ENCODE measurements at places on chromosomes 5 and 9.

DNA sequence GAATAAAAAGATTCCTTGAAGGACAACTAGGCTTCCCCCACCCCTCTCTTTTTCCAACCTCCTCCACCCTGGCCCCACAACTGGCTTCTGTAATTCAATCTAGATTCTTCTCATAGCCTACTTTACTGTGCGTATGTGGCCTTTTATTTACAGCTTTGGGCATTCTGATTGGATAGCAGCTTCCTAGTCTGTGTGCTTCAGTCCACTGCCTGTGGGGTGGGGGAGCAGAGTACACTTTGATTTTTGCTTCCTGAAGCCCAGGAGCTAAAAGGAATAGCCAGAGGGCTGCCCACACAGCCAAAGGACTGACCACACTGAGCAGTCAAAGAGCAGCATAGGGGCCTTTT, 30.4 kb downstream of the RUSC2 start:
- no peak for DNase-seq

- DNase-seq: no peak
These were observed 122.5 kb downstream of the OXCT1 start for GRCh38 chr5:41747708-41748107.

- DNase-seq: peak; percentile 77
These were observed 57.2 kb downstream of the RFX3 start for GRCh38 chr9:3468421-3469205.

DNA sequence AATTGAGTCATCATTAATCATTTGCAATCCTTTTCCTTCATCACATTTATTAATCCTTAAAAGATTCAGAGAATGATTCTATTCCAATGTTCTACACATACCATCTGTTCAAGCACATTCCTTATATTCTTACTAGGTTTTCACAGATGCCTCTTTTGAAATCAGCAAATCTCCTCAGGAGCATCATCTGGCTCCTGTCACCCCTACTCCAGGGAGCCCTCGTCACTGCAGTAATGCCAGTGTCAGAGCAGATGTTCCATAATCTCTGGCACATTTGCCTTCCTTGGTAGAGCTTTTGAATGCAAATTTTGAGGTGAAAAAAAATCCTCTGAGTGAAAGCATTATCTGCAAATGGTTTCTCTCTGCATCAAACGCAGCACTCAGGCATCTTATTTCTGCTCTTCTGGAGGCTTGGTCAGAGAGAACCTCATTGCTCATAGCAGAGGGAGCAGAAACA, 7.6 kb upstream of the KCNV2 start:
- peak; percentile 54 for DNase-seq

DNA sequence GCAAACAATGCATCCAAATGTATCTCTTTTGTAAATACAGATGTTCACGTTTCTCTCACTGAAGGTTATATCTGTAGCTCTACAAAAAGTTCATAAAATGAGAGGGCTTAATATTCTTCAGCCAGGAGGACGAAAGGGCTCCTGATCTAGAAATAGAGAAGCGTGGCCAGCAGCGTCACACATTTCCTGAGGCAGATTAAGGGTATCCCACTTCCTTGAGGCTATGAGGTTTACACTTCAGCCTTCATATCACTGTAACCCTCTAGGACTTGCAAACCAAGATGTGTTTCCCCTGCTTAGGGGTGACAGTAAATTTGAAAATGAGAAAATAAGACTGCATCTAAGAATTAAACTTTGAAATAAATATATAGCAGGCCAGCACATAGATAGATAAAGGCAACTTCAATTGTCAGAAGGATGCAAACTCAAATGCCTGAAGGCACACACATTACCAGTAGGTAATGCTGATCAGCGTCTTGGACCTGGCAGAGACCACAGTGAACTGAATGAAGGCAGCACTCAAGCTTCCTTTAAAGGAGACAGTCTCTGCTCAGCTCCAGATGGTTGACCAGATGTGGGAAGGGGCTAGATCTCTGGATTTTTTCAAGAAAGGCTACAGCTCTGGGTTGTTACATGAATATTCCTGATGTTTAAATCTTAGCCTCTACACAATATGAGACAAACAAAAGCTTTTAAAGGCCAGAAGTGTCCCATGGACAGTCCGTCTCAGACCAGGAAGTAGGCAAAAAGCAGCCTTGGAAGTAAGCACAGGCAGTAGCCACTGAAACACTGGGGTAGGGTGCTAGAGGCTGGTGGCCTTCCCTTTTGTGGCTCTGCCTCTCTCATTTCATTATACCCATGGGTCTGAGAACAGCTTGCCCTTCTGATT, 197.7 kb downstream of the MCTP1 start:
- DNase-seq: no peak

DNA sequence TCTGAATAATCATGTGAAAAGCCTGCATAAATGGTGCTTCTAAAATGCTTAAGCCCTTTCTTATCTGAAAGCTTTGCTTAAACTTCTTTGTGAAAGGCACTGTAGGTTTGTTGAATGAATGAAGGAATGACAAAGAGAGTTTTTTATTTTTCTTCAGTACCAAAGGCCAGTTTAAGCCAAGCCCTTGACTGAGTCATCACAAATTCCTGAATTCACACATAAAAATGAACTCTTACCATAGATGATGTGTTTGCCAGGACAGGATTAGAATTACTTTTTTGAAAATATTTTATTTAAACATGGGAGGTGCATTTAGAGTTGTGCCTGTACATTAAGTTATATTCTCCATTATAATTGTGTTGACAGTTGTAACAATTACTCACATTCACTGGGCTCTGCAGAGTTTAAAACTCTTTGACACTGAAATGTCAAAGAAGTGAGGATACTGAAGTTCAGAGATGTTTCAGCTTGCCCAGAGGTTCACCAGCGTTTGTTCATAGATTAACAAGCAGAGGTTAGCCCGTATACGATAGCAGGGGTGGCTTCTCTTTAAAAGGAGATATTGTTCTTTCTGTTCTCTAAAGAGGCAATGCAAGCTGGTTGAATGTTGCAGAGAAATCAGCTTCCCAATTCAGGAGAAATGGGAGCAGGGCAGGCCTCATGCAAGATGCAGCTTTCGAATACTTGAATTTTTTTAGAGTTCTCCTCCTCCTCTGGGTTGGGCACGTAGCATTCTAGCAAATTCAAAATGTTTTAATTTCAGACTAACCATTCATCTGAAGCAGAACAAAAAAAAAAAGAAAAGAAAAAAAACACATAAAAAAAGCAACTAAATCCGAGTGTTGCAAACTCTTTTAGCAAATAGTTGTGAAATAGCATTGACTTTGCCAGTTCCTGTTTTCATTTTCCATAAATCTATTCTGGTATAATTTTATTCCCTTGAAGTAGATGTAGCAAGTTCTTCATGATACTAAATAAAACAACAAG, 358.7 kb upstream of the KLF4 start:
- peak; percentile 56 for DNase-seq

- DNase-seq: no peak
These were observed 9.1 kb downstream of the ANKDD1B start for GRCh38 chr5:75620184-75620959.

- DNase-seq: no peak
These were observed 25.6 kb downstream of the CSF2 start for GRCh38 chr5:132099076-132099748.

DNA sequence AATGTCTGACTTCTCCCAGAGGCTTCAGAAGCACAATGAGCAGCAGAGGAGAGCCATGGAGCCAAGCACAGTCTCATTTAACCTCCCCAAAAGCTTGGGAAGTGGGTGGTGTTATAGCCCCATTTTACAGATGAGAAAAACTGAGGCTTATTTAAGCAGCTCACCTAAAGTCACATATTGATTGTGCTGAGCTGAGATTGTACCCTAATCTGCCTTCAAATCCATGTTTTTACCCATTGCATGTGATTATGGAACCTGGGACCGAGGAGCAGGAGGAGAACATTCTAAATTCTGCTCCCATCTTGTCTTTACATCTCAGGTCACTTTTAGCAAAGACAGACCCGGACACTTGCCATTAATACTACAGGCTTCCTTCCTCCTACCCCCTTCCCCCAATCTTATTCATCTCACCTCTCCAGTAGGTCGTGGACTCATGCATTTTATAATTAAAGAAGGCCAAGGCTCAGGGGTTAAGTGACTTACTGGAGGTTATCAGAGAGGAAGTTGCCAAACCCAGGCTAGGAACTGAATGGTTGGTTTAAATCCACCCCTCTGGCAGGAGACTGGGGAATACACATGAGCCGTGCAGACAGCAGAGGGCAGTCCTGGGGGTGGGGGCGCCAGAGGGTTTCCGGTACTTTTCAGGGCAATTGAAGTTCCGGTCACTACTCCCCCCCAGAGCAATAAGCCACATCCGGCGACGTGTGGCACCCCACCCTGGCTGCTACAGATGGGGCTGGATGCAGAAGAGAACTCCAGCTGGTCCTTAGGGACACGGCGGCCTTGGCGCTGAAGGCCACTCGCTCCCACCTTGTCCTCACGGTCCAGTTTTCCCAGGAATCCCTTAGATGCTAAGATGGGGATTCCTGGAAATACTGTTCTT, 51.0 kb upstream of the IL17B start:
- peak; percentile 47 for DNase-seq

GRCh38 chr5:162911873-162912272, 525.5 kb upstream of the CCNG1 start:
- no peak for DNase-seq

- DNase-seq: no peak
These were observed 163.2 kb downstream of the TMEM167A start for GRCh38 chr5:82913971-82914370.

DNA sequence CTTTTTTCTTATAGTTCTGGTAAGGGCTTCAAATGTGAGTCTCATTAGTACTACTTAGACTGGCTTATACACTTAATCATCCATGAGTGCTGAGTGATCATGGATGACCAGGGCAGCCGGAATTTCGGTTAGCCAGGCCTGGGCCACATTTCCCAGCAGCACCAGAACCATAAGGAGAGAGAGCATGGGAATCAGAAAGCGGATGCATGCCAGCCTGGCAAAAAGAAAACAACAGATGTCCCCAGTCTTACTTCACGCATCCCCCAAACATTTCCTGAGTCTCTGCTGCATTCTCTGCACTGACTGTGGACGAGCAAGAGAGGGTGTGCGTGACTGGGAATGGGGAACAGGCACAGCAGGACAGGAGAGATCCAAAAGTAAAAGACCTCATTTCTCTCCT, 371.1 kb upstream of the ZNF608 start:
- peak; percentile 93 for DNase-seq

GRCh38 chr9:19283072-19283710, 52.7 kb downstream of the DENND4C start:
- no peak for DNase-seq

DNA sequence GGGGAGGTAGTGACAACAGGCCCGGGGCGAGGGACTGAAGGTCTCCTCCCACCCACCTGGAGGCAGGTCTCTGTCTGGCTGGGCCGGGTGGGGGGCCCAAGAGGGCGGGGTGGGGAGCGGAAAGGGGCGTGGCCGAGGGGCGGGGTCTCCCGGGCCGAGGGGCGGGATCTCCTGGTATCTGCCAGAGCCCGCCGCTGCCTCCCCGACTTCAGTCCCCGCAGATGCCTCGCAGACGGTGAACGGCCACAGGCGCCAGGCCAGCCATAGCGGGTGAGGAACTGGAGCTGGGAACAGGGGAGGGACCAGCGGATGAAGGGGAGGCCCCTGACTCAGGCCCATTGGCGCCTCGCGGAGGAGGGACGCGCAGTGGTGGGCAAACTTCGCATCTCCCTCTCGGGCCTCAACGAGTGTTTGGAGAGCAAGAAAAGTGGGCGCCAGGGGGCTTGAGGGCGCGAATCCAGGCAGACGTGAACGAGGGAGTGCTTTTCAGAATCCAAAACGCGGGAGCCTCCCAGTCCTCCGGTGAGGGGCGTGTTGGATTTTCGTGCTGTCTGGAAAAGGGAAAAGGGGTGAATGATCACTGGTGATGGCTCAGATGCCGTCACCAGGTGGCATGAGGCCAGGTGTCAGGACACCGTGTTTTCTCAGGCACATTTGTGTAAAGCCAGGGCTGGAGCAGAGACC, at the start of gene ADGRD2:
Gene ADGRD2, plus strand, starts transcription at position 211 of the 684 bp plus-strand sequence. CDS start 1,216 bp downstream, outside the sequence.
- peak; percentile 17 for DNase-seq

GRCh38 chr9:21833090-21833801, 30.8 kb downstream of the MTAP start:
- no peak for DNase-seq

GRCh38 chr5:33936381-33937016, at the start of gene RXFP3:
Gene RXFP3 (plus strand): TSS chr5:33936386. CDS start chr5:33936741, 355 bp downstream.
- DNase-seq: peak; percentile 28

GRCh38 chr5:58724992-58725391, 142.1 kb downstream of the RAB3C start:
- no peak for DNase-seq

- DNase-seq: no peak
These were observed 17.6 kb downstream of the NSUN2 start for GRCh38 chr5:6615034-6615815.

GRCh38 chr9:135887585-135888050, 19.7 kb downstream of the CAMSAP1 start:
- no peak for DNase-seq

DNA sequence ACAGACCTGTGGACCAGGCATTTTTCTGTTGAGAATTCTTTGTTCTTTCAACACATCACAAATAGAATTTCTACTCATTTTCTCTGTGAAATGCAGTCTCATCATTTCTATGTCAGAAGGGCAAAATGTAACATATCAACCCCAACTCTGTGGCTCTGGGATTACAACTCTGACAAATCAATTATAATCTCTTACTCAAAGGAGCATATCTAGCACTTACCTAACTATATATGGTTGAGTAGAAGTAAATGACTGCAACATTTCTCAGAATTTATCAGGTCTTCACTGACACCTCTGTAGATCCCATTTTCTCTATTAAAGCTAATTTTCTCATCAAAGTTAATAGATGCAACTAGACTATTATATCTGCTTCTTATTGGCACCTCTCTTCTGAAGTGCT, 64.8 kb downstream of the GABRG2 start:
- DNase-seq: no peak

- no peak for DNase-seq
These were observed 34.0 kb downstream of the IDNK start for GRCh38 chr9:83656952-83657351.

DNA sequence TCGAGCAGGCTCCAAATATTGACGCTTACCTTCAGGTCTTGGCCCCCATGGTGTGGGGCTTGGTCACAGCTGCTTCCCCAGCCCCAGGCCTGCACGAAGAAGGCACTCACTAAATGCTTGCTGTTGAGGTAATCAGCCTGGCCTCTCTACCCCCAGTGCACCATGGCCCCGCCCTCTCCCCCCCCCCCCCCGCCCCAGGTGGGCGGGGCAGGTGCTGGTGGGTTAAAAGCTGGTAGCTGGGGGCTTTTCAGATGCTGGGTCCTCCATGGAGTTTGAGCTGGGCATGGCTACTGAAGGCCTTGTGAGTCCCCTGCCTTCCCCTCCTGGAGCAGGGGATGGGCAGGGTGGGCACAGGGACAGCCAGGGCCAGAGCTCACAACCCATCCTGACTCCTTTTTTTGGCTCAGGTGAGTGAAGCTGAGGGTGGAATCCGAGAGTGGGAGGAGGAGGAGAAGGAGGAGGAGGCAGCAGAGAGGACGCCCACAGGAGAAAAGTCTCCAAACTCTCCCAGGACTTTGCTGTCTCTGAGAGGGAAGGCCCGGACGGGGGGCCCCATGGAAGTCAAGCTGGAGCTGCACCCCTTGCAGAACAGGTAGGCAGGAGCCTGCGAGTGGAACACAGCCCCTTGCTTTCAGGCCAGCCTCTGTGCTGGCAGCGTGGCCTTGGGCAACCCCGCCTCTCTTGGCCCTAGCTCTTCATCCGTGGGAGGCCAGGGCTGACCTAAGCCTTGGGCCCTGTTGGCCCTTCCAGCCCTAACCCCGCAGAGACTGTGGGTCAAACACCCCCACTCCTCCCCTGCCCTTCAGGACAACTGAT, 4.4 kb upstream of the TSPAN17 start:
- no peak for DNase-seq

- DNase-seq: peak; percentile 90
These were observed at the start of gene RAB3C for GRCh38 chr5:58582803-58583491. Gene RAB3C (plus strand): TSS chr5:58583075. CDS start chr5:58583209, 134 bp downstream.
